ENCODE measurements at places on chromosomes 3 and 15.
A peak's percentile ranks its signal among the peaks of the same experiment; 100 is the strongest.

DNA sequence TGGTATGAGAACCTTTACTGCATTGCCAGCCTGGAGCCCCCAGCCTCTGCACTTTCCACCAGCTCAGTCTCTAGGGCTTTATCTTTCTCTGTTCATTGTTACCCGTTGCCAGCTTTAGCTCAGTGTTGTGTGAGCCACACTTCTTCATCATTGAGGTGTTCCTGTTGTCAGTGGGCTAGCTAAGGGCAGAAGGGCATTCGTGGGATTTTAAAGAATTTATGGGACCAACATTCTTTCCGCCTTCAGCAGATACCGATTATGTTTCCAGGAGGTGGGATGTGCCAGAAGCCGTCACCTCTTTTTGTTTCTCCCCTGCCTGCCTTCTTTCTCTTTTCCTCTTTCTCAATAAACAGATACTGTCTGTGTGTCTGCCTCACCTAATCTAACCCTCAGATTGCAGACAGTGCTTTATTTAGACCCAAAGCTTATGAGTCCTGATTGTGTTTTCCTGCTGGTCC, 64.5 kb downstream of the PGPEP1L start:
- DNase-seq = no peak

DNA sequence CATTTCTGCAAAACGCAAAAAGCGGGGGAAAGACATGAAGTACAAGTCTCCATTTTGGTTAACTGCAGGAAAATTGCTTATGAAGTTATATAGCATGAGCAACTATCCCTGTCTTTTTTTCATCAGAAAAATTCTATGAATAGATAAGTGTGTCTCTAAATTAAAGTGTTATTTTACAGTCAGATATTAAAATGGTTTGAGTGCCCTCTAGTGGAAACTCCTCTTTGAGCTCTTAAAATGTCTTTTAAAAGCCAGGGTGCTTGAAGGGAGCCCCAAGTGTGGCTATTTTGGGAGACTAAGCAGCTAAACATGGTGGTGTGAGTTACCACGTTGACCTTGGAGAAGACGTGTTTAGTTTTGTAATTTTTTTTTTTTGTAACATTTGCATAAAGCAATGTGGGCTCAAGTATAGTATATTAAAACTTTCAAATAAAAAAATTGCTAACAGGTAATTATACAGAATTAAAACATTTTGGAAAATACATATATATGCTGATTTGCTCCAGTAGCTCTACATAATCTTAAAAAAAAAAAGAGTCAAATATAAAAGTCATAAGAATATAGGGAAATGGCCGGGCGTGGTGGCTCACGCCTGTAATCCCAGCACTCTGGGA, 77.2 kb downstream of the PPP2R3A start:
- DNase-seq = no peak

GRCh38 chr3:15280853-15281532, 51.4 kb downstream of the SH3BP5 start:
- DNase-seq = no peak

GRCh38 chr3:18179521-18179920, 245.6 kb downstream of the SATB1 start:
- DNase-seq = no peak

DNA sequence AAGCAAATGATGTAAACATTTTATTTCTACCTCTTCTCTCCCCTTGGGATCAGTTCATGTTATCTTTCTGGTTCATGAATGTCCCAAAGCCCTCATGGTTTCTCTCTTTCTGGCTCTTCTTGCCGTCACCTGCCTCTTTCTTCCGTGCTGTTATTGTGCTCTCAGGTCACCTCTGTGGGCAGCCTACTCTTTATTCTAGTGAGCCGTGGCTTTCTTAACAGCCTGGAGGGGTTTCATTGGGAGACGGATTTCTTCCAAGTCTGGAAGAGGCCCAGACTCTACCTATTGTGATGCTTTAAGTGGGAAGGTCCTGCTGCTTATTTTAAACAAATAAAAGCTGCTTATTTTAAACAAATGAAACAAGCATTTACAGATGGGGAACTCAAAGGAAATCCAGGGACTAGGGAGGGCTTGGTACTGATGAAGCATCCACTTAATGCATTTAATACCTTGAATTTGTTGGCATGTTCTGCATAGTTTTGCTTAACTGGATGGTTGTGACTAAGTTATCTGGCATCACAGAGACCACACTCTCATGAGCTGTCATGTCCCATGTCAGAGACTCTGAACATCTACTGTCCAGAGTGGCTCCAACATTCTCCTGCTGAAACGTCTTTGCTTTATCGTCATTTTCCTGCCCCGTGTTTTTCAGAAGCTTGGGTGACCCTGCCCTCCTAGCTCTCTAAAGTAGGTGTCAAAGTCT, 443.3 kb downstream of the GABRG3 start:
- no peak for DNase-seq

DNA sequence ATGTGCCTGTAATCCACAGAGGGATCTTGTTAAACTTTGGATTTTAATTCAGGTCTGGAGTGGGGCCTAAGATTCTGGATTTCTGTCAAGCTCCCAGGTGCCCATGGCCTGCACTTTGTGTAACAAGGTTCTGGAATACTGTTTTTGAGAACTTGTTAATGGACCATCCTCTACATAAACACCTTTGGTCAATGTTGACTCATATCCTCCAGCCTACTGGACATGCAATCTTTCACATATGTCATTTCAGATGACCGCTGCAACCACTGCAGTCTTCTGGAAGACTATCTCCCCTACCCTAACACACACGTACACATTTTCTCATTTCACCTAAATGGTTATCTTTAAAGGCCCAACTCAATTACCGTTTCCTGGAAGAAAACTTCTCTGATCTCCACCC, 302.1 kb upstream of the TPRG1 start:
- no peak for DNase-seq

DNA sequence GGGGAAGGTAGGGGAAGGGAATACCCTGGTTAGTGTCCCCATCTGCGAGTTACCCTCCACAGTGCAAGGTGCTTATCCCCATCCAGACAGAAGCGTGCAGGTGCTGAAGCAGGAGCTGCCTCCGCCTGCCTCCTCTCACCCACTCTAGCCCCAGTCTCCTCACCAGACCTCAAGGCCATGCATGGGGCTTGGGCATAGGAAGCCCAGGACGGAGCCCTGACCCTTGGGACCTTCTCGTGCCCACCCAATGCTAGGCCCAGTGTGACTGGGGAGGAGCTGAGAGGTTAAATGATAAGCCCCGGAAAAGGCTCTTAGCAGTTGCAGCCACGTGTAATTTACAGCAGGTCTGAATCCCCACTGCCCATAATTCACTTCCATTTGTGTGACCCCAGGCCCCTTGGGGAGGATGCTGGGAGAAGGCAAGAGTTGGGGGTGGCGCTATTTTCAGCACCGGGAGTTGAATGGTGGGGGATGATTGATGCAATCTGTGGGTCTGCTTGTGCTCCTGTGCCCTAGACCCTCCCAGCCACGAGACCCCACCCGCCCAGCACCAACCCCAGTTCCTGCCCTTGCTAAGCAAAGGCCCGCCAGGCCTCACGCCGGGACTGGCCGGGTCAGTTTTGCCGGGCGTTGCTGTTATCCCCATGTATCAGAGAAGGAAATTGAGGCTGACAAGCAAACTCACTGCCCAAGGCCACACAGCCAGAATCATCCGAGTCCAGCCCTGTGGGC, 14.5 kb upstream of the PLXND1 start:
- DNase-seq = no peak

DNA sequence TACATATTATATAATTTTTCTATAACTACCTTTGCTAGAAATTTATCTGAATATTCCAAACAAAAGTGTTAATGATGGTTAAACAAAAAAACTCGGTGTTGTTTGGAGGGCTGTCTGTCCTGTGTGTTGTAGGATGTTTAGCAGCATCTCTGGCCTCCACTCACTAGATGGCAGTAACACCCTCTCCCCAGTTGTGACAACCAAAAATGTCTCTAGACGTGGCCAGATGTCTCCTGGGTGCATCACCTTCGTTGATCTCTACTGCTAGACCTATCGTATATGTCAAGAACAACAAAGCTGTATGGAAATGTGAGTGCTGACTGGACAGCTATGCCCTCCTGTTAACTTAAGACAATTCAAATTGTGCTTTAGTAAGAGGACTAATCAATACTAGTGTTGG, 14.1 kb downstream of the ANKRD34C start:
- DNase-seq = no peak

- no peak for DNase-seq
Observed at GRCh38 chr3:149705416-149705815, 46.9 kb downstream of the COMMD2 start.

DNA sequence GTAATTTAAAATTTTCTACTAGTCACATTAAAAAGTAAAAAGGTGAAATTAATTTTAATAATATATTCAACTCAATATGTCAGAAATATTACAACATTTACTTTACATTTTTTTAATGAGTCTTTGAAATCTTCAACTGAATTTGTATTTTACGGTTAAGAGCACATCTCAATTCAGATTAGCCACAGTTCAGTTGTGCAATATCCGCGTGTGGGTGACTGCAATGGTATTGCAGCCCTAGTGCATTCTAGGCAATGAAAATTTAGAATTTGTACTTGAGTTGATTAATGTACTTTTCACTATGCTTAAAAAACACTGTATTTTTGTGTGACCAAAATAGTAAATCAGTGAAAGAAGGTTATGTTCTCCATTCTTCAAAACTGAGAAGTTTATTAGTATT, 57.3 kb downstream of the CEP63 start:
- DNase-seq = no peak

DNA sequence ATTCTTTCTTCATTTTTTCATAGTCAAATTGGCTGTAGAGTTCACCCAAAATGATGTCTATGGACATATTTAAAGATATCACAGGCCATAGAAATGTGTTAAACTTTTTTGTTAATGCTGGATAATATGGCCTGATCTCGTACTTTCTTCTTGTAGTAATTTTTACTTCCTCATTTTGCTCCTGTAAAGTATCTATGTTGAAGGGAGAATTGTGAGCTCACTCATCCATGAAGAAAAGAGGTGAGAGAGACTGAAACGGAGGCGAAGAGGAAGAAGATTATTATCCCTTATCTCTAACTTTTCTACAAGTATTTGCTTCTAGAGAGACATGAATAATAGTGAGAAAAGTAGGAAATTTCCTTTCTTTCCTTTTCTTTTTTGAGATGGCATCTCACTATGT, 613.8 kb upstream of the TBL1XR1 start:
- DNase-seq = no peak

GRCh38 chr3:72123908-72124441, 339.0 kb upstream of the PROK2 start:
- no peak for DNase-seq

GRCh38 chr3:9292516-9292915, 43.1 kb upstream of the SRGAP3 start:
- DNase-seq = no peak

- DNase-seq = no peak
Observed at GRCh38 chr15:73284090-73284716, 84.6 kb downstream of the HCN4 start.

DNA sequence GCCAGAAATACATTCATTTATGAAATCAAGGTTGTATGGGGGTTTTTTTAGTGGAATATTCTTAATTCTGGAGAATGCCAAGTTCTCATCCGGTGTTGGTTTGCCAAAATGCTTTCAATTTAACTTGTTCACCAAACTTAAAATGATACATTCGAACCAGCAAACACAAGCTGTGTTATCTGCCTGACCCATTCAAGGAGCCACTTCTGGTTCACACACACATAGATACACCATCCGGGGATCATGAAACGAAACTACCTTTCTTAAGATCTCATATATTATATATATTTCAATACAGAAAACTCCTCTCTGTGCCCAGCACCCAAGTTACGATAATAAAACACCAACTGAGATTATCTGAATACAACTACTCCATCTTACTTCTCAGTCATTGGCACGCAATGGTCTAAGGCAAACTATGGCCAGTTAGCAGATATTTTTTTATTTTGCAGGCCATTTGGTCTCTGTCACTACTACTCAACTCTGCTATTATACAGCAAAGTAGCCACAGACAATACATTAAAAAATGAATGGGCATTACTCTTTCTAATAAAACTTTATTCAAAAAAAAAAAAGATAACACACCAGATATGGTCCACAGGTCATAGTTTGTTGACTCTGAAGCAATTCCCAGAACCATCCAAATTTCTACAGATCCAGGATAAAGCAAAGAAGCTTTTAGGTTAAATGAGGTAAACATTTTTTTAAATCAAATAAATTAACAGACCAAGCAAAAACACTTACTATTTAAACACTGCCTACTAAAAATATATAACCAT, 89.6 kb downstream of the TBL1XR1 start:
- no peak for DNase-seq

DNA sequence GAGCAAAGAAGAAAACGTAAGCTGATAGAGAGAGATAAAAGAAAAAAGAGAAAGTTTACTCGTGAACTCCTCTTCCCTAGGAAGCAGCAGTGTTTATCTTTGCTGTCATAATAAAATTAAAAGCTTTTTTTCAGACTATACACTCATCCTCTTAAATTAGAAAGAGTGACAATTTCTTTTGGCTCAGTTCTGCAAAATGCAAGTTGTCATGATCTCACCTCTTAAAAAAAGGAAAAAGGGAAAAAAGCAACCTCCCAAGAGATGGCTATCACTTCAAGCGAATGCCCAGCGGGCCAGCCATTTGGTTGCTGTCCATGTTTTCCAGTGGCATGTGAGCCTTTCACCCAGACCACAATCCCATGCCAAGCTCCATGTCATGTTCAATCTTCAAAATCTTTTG, 7.0 kb upstream of the THBS1 start:
- DNase-seq = no peak

DNA sequence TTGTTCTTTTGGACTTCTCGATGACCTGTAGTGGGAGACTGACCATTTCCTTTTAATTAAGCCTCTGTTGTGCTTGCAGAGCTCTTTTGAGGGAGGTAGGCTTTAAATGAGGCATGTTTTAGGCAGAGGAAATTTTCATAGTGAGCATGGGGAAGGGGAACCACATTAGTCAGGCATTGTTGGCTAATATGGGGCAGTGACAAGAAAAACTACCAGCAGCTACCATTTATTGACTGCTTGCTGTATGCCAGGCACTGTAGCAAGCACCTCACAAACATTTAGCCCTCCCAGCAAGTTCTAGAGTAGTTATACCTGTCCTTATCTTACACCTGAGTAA, 10.9 kb downstream of the ATG7 start:
- DNase-seq = no peak

DNA sequence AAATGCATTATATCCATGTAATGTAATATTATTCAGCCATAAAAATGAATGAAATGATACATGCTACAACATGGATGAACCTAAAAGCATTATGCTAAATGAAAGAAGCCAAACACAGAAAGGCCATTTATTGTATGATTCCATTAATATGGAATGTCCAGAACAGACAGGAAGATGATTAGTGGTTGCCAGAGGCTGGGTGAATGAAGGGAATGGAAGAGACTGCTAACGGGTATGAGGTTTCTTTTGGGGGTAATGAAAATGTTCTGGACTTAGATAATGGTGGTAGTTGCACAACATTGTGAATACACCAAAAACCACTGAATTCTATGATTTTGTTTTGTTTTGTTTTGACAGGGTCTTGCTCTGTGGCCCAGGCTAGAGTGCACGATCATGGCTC, 61.6 kb upstream of the MAP4 start:
- DNase-seq = no peak

GRCh38 chr3:107675233-107675900, 152.6 kb downstream of the BBX start:
- no peak for DNase-seq

GRCh38 chr3:49602877-49603411, 48.7 kb downstream of the BSN start:
- DNase-seq = peak; percentile 21
